ENCODE measurements at places on chromosomes 5 and 9.

DNA sequence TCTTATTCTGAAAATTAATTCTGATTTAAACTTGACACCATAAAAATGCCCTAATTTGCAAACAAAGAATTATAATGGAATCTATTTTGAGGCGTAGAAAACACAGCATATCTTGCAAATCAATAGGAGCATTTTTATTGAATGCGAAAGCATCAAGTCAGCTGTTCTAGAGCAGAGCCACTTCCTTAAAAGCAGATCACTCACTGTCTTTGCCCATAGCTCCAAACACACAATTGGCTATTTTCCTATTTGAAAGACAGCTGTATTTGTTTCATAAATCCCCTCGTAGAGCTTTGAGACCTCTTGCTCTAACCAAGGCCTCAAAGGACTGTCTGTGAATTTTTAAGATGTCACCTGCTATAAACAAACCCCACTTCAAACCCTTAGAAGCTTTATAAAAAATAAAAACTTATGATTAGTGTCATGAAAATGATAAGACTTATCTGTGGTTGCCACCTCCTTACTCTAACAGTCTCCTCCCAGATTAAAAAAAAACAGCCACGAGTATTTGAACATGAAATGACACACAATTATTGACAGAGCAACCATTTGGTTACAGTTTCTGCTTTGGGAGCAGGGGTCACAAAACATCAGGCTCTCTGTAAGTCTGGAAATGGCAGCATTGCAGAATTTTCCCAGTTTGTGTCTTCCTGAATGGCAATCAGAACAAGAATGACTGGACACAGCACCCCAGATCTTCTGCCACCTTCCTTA is 75.6 kb upstream of the RASEF start:
- DNase-seq: no peak

DNA sequence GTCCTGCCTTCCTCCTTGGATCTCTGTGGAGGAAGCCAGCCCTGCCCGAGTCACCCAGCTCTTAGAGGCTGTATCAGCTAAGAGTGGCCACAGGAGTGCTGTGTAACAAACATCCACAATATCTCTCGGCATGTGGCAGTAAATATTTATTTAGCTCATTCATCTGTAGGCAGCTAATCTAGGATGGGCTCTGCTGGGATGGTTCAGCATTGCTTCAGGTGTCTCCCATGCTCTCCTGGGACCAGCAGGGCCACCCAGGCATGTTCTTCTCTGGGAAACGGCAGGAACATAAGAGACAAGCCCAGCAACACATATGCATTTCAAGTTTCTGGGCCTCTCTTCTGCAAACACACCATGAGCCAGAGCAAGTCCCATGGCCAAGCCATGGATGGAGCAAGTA is 56.1 kb downstream of the HRH2 start:
- no peak for DNase-seq

DNA sequence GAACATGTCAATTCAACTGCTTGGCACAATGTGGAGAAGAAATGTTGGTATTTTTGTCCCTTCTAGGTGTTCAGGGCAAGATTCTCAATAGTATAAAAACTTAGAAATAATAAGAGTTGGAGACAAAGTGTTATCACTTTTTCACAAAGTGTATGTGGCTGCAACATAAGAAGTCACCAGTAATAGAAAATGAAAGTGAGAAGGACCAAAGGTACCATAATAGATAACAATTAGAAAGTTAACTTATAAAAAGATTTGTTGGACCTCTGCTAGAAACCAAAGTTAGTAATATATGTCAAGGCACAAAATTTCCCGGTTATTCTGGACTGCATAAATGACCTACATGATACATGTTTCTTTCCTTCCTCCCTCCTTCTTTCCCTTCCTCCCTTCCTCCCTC is 1535.3 kb downstream of the EFNA5 start:
- DNase-seq: no peak

- no peak for DNase-seq
Observed at GRCh38 chr9:114153761-114154599, 1.4 kb upstream of the COL27A1 start.

- no peak for DNase-seq
Observed at GRCh38 chr9:121278477-121279261, 10.7 kb downstream of the GSN start.

- no peak for DNase-seq
Observed at GRCh38 chr5:108878756-108879155, 131.1 kb downstream of the FER start.
